ENCODE measurements at places on chromosomes 12 and 14. TPM values are rescaled to one million over a fixed set of nuclear protein-coding genes. Genes with fewer than 3 reads are reported as not detected.

GRCh38 chr14:63893701-63894458 is 41.1 kb downstream of the SYNE2 start:
- DNase-seq = peak; percentile 92

GRCh38 chr14:101906645-101907044 is 57.7 kb upstream of the DYNC1H1 start:
- no peak for DNase-seq

DNA sequence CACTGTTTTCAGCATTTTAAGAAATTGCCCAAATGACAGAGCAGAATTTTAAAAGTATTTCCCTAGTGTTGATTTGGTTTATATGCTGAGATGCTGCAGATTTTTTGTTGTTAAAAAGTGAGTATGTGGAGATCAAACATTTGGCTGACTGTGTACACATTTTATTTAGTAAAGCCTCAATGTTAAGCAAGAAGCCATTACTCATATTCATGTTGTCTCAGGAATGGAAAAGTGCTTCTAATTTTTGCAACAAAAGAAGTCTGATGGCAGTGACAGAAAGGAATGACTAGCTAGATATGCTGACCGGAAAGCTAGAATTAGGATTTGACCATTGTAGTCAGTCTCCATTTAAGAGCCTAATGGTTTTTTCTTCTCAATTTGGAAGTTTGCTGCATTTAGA is 22.5 kb downstream of the SLC38A6 start:
- DNase-seq = no peak

Gene SIX6
- total RNA-seq = 1.2 TPM

GRCh38 chr12:1852076-1852475 is 31.7 kb downstream of the LRTM2 start:
- no peak for DNase-seq

DNA sequence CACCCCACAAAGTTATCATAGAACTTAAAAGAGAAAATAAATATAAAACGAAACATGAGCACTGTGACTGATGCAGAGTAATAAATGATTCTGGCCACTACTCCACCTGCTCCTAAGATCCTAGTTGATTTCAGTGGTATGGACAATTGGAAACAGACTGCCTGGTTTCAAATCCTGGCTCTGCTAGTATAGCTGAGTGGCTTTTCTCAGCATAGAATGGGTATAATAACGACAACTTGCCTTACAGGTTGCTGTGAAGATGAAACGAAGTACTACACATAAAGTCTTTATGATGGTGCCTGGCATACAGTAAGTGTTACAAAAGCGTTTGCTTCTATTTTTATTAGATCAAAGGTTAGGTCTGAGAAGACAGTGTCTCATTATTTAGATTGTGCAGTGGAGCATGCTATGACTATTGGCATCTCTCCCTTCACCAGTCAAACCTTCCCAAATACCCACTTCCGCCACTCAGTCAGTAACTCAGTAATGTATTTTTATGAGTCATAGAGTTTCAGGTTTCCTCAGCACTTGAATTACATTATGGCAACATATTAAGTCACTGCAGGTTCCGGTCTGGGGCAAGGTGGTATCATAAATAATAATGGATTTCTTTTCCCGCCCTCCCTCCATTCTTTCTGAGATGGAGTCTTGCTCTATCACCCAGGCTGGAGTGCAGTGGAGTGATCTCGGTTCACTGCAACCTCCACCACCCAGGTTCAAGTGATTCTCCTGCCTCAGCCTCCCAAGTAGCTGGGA is 29.7 kb upstream of the NR2C1 start:
- DNase-seq = no peak

Gene PLA2G1B
- not detected for total RNA-seq

DNA sequence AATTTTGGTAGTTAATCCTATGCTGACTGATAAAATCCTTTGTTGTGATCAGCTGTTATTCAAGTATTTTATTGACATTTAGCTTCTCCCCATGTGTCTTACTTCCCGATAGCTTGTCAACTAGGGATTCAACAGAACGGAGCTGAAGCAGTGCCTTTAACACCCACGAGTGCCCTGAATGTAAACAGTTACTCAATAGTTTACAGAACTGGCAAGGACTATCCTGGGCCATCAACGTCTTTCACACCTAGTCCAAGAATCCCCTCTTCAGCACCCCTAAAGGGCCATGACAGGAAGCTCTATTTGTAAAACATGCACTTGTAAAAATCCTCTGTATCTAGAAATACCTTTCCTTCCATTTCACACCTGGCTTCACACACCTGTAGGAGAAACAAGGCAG is 45.3 kb downstream of the SETD3 start:
- no peak for DNase-seq

Gene ZC3H10
- 4.8 TPM for total RNA-seq

Gene PLEKHD1
- 3.1 TPM for total RNA-seq

Gene ACRBP
- 2.9 TPM for total RNA-seq

DNA sequence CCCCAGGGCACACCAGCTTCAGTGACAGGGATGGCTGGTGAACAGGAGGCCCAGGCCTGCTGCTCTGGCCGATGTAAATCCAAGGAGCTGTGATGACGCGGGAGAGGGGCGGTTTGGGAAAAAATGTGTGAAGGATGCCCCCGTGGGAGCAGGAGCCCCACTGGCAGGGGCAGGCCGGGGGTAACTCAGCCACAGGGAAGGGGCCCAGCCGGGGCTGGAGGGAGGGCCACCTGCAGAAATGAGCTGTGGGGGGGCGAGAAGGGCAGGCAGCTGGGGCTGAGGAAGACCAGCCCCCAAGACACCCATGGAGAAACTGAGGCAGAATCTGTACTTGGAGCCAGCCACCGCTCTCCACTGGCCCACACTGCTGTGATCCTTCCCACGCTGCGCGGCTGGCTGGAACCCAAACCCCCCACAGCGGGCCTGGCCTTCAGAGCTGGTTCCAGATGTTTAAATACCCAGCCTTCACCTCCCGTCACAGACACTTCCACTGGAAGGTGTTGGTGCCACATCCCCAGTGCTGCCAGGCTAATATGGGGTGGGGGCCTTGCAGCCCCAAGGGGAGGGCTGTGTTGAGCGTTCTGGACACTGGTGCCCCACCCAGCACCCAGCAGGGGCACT is 28.5 kb upstream of the ANKRD9 start:
- no peak for DNase-seq

- no peak for DNase-seq
Observed at GRCh38 chr14:91858536-91859275, 8.6 kb downstream of the TC2N start.

Gene KRT74
- total RNA-seq = 3.4 TPM

Gene MANSC4
- total RNA-seq = 3.9 TPM

Gene FGF23
- 4.3 TPM for total RNA-seq

Gene VPS33A
- 34.7 TPM for total RNA-seq

- peak; percentile 58 for DNase-seq
Observed at GRCh38 chr14:67666750-67667449, 7.5 kb downstream of the VTI1B start.

Gene FKBP3
- total RNA-seq = 31.3 TPM

DNA sequence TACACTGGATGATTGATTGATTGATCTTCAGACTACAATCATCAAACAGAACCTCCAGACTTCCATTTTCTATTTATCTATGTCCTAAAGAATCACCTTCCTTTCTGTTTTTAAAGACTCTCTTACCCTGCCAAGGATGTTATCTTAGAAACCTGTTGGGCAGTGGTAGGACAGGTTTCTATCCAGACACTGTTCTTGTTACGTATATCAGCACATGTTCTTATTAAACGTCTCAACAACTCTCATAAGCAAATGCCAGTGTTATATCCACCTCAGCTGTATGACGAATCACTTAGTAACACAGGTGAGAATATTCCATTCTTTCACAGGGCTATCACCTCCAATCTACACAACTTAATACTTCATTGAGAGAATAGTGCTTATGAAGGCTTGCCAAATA is 40.2 kb upstream of the RPL10L start:
- DNase-seq = peak; percentile 17

Gene RNASE3
- 0.96 TPM for total RNA-seq

DNA sequence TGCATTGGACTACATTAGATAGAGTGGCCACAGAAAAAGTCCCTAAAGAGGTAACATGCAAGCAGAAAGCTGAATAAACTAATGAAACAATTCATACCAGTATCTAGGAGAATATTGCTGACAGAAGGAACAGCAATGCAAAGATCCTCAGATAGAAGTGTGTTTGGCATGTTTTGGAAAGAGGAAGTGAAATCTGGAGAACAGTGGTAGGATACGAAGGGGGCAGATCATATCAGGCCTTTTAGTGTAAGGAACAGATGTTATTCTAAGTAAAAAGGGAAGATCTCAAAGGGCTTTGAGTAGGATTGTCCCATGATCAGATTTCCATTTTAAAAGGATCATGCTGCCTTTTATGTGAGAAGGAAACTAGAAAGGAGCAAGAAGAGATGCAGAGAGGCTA is 342.9 kb downstream of the PAWR start:
- DNase-seq = no peak

- no peak for DNase-seq
Observed at GRCh38 chr14:68935761-68936214, 43.3 kb downstream of the ACTN1 start.

- no peak for DNase-seq
Observed at GRCh38 chr14:96816281-96816680, 19.1 kb downstream of the VRK1 start.

DNA sequence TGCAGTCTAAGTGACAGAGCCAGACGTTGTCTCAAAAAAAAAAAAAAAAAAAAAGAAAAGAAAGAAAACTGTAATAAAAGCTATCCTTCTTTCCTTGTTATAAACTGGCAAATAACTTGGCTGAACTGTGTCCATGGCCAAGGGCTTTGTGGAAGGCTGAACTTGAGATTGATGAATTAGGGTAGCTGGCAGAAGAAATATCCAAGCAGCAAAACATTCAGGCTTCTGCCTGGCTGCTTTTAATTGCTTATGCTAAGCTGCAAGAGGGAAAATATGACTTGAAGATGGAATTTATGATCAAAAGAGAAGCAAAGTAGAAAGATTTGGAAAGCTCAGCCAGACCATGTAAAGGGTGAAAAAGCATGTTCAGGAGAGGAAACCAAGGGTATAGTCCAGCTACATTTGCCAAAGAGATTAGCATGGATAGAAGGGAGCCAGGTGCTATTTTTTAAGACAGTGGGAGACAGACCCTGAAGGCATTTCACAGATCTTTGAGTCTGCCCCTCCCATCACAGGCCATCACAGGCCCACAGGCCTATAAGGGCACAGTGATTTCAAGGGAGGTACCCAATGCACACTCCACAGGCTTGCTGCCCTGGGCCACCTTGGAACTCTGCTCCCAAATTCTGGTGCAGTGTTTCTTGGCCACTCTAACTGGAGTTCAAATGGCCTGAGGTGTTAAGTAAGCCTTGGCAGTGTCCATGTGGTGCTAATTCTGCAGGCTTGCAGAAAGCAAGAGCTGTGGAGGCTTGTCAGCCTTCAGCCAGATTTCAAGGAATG is 226.0 kb downstream of the AEBP2 start:
- DNase-seq = no peak

Gene SERPINA6
- 2.4 TPM for total RNA-seq

DNA sequence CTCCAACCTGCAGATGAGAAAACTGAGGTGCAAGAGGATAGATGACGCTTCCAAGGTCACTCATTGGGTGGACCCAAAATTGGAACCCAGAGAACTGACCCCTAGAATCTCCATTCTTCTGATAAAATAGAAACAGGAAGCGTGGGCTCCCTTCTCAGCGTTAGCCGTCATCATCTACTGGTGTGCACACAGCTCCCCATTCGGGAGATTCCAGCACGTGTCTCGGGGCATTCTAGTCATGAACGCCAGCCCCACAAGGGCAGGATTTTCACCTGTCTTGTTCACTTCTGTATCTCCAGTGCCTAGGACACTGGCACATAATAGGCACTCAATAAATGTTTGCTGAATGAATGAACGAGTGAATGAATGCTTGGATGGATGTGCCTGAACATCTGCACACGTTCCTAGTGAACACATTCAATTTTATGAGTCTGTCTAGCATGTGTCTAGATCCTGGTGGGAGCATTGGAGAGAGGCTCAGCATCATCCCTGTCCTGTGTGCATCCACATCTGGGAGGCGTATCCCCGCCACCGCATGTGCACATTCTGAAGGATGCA is 30.5 kb downstream of the RASAL1 start:
- DNase-seq = no peak

Gene NGB
- not detected for total RNA-seq

- DNase-seq = no peak
Observed at GRCh38 chr12:121366063-121366459, 13.8 kb upstream of the ANAPC5 start.

DNA sequence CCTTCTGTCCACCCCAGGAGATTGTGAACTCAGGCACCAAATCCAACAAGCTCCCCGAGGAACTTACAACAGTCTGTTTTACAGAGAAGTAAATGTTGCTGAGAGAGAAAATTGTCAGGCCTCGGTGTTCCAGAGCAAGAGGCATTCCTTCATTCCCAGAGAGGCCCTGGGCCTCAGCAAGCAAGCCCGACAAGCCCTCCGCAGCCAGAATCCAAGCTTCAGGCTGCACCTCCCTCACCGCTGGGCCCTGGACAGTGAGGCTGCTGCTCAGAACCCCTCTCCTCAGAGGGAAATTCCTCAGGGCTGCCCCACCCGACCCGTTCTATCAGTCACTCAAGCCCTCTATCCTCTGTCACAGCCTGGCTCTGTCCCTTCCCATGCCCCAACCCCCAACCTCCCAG is 56.4 kb downstream of the ZFP36L1 start:
- DNase-seq = peak; percentile 82

- no peak for DNase-seq
Observed at GRCh38 chr14:104778694-104779331, 16.7 kb downstream of the AKT1 start.

DNA sequence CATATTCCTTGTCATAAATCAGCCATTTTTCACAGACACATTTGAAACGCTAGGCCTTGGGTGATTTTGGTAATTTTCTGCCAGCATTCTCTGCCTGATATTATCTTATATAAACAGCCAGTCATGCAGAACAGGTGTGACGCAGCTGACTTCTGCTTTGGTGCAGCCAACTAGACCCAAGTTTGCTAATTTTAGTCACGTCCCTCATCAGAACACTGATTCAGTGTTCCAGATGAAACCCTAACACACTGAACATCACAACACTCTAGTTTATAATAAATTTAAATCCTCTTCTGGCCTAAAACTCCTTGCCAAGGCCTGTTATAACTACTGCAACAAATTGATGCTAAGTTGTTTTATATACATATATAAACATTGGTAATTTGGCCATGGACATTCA is 386.1 kb downstream of the SEC23A start:
- no peak for DNase-seq

Gene APOLD1
- total RNA-seq = 14.0 TPM

GRCh38 chr12:131833896-131834641 is 5.9 kb downstream of the MMP17 start:
- no peak for DNase-seq

DNA sequence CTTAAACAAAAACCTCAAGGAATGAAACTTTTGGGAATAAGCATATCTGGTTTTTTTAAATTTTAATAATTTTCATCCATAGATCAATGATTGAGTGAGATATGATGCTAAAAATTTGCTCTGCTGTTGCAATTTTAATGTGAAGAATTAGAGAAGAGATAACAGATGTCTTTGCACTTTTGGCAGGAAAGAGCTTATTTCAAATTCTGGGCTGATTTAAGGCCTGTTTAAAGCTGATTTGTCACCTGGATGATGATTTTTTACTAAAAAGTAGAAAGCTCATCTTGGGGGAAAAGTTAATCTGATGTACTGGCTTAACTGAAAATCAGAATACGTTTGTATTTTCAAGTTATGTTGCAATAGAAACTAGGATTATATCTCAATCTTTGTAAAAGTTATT is 268.9 kb upstream of the NOVA1 start:
- DNase-seq = no peak

- no peak for DNase-seq
Observed at GRCh38 chr14:50529288-50530179, 2.8 kb downstream of the MAP4K5 start.
